Caco-2 (cell line): ENCODE measurements at places on chromosomes 7 and 10. TPM values are rescaled to one million over a fixed set of nuclear protein-coding genes. Genes with fewer than 3 reads are reported as not detected.

The MKI67 gene
- total RNA-seq: 111 and 128 TPM in 2 replicates

The ZNF398 gene
- total RNA-seq: 13.0 and 13.4 TPM in 2 replicates

The BTBD16 gene
- not detected in 2 replicates for total RNA-seq

The PRKAR2B gene
- 0.07 and 0.12 TPM in 2 replicates for total RNA-seq

The NPY4R2 gene
- total RNA-seq: 0.41 and 0.56 TPM in 2 replicates
